T1000 (cell line): ENCODE measurements at places on chromosomes 16 and 17.

- no peak for DNase-seq
Observed at GRCh38 chr17:71550675-71551074, 570.1 kb upstream of the SOX9 start.

- DNase-seq = no peak
Observed at GRCh38 chr17:34067011-34067410, 188.1 kb upstream of the CCL2 start.

DNA sequence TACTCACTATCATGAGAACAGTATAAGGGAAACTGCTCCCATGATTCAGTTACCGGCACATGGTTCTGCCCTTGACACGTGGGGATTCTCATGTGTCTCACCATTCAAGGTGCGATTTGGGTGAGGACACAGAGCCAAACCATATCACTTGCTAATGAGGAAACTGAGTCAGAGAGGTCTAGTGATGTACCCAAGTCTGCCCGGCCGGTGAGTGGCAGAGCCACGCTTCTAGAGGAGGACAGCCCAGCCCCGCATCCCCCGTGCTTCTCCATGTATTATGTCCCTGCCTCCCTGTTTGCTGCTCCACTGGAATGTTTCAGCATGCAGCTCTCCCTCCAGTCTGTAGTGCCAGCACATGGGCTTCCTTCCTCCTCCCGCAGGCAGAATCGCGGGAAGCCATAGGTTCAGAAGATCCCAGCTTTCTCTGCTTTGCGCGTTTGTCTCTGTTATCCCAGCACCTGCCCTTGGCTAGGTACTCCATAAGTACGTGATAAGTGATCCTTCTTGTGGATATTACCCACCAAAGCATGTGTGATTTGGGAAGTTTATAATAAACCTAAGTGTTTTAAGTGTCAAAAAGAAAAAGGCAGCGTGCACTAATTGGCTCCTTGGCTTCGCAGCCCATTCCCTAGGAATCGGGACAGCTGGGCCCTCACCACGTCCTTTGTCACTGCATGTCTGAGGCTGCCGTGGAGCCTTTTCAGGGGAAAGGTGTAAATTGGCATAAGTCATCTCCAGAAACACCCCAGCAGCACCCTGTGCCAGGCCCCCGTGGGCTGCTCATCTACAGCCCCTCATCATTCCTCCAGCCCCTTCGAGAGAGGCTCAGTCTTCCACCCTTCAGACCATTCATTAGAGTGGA, 103.8 kb downstream of the CLEC16A start:
- no peak for DNase-seq

DNA sequence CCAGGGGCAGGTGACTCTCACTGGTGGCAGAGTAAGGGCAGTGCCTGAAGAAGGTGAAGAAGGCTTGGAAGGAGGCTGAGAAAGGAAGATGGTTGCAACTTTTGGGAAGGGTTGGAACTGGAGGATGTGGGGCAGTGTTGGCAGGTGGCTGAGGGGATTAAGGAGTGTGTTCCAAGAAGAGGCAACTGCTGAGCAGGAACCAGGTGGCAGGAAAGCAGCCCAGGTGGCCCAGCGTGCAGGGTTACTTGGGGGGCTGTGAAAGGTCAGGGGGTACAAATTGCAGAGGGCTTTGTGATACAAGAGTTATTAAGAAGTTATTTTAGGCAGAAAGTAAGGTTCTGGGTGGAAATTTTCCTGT, 28.6 kb downstream of the WSCD1 start:
- no peak for DNase-seq

- DNase-seq = no peak
Observed at GRCh38 chr16:47392081-47392480, 68.8 kb downstream of the ITFG1 start.

GRCh38 chr16:87698676-87699199, 67.0 kb downstream of the KLHDC4 start:
- no peak for DNase-seq

DNA sequence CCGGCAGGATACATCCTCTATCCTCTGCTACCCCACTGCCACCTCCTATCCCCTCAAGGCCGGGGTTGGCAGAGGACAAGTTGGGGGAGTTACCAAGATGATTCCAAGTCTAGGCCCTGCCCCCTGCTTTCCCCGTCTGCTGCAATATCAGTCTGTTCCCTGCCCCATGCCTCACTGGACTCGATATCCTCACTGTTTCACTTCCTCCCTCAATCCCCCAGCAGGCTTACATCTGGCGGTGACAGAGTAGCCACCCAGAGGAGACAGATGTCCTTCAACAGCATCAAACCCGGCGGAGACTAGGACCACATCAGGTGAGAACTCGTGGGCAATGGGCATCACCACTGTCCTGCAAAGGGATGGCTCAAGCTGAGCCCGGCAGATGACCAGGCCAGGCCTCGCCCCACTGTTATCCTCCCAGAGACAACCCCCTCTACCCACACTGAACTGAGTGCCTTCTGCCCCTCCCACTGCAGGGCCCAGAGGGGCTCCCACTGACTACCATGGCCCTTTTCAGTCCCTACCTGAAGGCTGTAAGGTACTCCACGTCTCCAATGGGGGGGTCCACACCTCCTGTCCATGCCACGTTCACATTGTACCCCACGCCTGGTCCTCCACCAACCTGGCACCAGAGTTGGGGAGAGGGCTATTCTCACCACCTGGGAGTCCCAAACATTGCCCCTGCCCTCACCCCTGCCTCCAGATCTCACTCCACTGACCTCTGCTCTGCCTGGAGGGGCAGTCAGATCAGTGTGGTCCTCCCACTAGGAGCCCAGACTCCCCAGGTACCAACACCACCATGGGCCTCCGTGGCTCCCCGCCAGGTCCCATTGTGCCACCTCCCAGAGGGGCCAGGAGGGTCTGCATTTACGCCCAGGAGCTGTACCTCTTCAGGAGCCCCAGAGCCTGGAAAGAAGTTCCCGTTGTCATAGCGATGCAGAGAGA, 9.6 kb downstream of the G6PC3 start:
- no peak for DNase-seq

DNA sequence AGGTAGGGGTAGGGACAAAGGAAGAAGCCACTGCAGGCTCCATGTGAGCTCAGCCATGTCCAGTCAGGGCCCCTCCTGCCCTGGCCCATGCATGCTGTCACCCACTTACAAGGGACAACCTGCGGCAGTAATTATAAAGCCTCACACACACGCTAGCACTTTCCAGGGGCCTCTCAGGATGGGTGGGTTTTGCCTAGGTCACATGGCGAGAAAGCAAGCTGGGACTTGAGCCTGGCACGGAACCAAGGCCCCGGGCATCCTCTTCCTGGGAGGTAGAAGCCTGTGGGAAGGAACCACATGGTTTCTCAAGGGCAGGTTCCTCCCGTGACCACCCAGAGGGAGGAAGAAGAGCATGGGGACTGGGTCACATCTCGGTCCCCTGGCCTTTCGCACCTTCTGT, 7.0 kb downstream of the ZNF319 start:
- DNase-seq = no peak

- no peak for DNase-seq
Observed at GRCh38 chr17:34580685-34581445, 1.5 kb downstream of the TMEM132E start.

GRCh38 chr16:16036359-16036792, 87.0 kb downstream of the ABCC1 start:
- DNase-seq = no peak

- no peak for DNase-seq
Observed at GRCh38 chr16:66926171-66926947, 1.0 kb upstream of the RRAD start.

GRCh38 chr16:48153774-48154173, 2.0 kb downstream of the ABCC12 start:
- DNase-seq = no peak

DNA sequence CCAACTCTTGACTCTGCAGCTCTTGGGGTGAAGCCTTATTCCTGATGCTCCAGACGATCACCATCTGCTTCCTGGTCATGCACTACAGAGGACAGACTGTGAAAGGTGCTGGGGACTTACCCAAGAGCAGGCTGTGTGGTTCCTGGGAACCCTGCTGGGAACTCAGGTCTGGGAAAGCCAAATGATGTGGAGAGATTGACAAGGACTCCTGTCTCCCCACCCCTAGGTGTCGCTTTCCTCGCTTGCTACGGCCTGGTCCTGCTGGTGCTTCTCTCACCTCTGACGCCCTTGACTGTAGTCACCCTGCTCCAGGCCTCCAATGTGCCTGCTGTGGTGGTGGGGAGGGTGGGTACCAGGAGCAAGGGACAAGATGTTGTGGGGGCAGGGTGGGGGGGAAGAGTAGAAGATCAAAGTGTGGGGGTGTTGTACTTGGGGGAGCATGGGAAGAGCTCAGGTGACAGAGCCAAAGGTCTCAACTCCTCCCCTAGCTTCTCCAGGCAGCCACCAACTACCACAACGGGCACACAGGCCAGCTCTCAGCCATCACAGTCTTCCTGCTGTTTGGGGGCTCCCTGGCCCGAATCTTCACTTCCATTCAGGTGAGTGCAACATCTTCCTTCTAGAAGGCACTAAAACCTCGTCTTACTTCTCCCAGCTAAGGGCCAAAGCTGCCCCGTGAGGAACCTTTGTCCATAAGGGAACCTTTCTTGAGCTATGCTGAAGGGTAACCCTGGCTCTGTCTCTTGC, 3.0 kb downstream of the SOX15 start:
- no peak for DNase-seq

DNA sequence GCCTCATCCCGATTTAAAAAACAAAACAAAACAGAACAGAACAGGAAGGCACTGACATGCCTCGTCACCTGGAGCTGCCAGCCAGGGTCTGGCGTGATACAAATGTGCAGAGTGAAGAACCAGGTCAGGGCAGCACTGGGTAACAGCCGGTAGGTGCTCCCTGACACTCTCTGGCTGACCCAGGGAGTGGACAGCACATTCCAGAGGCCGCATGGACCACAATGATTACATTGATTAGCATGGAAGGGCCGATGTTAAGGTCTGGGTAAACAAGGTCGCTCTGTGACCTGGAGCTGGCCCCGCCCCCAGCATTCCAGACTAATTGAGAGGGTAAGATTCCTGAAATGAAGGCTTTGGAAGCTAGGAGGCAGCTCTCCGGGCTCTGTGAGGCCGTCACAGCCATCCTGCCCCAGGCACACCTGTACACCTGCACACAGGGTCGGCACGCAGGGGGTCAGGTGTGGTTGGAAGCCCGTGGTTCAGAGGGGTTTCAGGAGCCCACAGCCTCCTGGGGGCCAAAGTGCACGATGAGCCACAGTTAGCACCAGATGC, 21.4 kb downstream of the PIEZO1 start:
- DNase-seq = no peak

GRCh38 chr17:4165301-4166010, 22.5 kb downstream of the CYB5D2 start:
- no peak for DNase-seq

GRCh38 chr17:44390250-44390870, 911 bp upstream of the ITGA2B start:
- DNase-seq = no peak

GRCh38 chr16:53925107-53925410, 221.1 kb downstream of the FTO start:
- no peak for DNase-seq

- DNase-seq = no peak
Observed at GRCh38 chr17:39927929-39928857, 661 bp downstream of the LRRC3C start.

DNA sequence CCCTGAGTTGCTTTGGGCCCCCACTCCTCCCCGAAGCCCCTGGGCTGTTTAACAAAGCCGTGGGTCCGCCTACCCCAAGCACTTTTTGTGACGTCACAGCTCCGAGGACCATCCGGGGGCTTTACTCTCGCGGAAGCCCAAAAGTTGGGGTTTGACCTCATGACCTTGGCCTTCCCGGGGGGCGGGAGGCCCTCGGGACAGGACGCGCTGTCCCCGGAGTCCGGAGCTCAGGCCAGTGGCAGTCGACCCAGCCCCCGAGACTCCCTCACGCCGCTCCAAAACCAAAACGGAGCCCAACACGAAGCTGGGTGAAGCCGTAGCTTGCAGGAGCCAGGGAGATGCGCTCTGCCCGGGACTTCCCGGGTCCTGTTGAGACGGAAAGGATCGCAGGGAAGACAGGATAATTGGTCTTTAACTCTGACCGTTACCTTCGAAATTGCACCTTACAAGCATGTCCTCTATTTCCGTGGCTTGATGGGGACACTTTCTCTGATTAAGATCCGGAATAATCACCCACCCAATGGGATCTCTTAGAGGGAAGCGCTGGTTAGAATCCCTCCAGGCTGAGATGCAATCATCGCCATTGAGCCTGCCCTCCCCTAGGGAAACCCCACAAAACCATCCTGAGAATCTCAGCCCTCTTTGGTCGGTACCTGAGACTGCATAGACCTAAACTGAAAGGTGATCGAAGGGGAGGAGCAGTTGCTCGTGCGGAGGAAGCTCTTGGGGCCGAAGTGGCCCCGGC, 4.9 kb upstream of the SOX9 start:
- no peak for DNase-seq

DNA sequence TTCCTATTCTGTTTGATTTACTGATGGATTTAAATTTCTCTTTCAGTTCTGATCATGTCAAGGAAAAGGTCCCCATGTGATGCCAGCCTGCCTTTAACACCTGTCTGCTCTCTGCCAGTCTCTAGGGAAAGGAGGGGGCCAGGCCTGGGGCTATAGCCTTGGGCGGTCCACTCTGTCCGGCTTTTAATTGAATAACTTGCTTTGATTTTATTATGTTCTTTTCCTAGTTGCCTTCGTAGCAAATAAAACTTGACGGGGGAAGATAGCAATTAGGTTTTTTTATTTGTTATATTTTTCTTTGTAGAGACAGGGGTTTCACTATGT, 47.6 kb downstream of the ABAT start:
- DNase-seq = no peak

DNA sequence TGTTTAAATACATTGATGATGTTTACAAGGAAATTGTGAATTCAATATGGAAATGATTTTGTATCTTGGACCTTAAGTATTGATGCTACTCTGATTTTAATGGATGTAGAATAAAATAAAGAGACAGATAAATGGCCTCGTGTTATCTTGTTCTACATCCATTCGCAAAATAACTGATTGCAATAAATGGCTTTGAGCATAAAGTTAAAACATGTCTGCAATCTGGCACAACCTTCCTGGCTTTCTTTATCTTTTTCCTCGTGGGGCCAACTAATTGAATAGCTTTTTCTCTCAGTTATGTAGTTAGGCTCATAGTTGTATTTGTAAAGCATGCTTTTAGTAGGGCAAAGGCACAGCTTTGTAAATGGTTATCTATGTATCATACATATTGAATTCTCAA, 691.4 kb downstream of the CDH8 start:
- DNase-seq = no peak

- no peak for DNase-seq
Observed at GRCh38 chr16:59697236-59697635, 963.1 kb upstream of the GOT2 start.

GRCh38 chr16:56462064-56462796, 10.9 kb downstream of the OGFOD1 start:
- no peak for DNase-seq

- no peak for DNase-seq
Observed at GRCh38 chr17:74543406-74543805, 2.5 kb downstream of the CD300C start.
